Kidney epithelial cell (primary cell): ENCODE measurements at places on chromosomes 4 and X.

DNA sequence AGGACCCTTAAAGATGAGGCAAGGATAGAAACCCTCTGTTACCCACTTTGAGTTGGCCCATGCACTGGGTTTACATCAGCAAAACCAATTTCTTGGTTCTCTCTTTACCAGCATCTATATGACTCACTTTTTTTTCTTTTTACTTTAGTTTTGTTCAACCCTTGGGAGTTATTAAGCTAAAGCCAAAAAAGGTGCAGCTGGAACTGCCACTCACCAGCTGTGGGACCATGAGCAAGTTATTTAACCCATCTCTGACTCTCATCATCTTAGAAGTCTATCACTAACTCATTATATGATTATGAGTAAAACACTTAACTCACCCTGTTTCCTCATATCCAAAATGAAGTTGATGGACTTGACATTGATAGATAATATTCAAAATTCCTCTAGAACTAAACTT, 53.4 kb downstream of the GABRB1 start:
- no peak for DNase-seq

GRCh38 chr4:182764642-182765041, 152.5 kb downstream of the DCTD start:
- DNase-seq: no peak

- DNase-seq: no peak
Observed at GRCh38 chr4:121785479-121785878, 15.6 kb upstream of the EXOSC9 start.

GRCh38 chrX:73668779-73669178, 105.8 kb downstream of the CHIC1 start:
- DNase-seq: no peak

DNA sequence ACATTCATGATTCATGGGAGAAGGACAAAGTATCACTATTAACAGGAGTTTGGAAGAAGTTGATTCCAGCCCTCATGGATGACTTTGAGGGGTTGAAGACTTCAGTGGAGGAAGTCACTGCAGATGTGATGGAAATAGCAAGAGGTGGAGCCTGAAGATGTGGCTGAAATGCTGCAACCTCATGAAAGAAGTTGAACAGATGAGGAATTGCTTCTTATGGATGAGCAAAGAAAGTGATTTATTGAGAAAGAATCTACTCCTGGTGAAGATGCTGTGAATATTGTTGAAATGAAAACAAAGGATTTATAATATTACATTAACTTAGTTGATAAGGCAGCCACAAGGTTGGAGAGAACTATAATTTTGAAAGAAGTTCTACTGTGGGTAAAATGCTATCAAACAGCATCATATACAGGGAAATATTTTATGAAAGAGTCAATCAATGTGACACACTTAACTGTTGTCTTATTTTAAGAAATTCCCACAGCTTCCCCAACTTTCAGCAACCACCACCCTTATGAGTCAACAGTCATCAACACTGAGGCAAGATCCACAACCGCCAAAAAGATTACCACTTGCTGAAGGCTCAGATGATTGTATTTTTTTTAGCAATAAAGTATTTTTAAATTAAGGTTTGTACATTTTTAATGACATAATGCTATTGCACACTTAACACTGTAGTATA, 302.6 kb downstream of the CBLL2 start:
- no peak for DNase-seq

DNA sequence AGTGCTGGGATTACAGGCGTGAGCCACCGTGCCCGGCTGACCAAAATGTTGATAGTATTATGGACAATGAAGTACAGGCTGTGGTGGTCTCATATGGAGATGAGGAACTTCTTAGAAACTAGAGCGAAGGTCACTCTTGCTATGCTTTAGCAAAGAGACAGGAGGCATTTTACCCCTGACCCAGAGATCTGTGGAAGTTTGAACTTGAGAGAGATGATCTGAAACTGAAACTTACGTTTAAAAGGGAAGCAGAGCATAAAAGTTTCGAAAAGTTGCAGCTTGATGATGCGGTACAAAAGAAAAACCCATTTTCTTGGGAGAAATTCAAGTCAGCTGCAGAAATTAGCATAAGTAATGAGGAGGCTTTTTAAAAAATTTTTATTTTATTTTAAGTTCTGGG, 8.5 kb upstream of the CTAG2 start:
- no peak for DNase-seq

DNA sequence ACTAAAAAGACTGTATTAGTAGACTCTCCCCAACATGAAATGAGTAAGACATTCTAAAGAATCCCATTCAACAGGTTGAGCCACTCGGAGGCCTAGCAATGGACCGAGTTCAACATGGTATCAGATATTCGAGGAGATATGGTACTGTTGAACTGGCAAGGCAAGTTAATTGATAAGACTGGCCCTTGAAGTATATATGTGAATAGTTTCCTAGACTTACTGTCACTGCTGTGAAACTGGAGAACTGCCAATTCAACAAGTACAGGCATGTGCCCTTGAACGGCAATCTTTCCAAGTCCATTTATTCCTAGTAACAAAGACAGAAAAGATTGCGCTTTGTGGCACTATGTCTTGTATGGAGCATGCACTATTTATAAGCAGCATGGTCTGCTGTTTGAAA, 24.4 kb downstream of the FAT1 start:
- no peak for DNase-seq

GRCh38 chr4:20319825-20320612, 68.3 kb downstream of the SLIT2 start:
- DNase-seq: no peak

DNA sequence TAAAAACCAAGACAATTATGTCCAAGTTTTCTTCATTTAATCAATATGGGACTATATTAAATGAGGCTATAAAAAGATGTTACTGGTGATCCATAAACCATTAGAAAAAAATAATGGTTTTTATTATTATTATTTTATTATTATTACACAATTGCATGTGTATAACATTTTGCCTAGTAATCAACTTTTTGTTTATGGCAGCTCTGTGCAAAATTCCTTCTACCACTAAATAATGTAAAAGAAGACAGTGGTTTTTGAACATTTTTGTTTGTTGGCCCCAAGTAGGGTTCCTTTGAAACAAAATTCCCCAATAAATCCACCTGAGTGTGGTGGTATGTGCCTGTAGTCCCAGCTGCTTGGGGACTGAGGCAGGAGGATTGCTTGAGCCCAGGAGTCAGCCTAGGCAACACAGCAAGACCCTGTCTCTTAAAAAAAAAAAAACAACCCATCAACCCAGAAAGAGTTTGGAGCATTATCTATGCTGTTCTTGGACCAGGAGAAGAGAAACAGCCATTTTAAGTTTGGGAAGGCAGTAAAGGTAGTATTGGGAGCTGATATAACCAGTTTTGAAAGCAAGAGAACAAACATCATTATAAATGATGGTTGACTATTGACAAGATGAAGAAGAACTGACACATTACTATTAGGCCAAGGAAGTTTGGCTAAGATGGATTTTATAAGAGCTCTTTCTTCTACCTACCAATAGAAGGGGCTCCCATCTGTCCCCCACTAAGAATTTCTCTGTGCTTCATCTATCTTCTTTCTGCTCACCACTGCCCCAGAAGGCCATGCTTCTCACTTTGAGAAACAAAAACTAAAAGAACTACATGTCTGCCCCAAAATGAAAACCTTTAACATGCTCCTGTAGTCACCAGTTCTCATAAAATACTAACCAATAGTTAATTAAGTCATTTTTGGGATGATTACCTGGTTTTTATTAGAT, 2.2 kb downstream of the TMEM156 start:
- no peak for DNase-seq

GRCh38 chrX:113594123-113594841, 753.7 kb upstream of the AMOT start:
- DNase-seq: no peak

DNA sequence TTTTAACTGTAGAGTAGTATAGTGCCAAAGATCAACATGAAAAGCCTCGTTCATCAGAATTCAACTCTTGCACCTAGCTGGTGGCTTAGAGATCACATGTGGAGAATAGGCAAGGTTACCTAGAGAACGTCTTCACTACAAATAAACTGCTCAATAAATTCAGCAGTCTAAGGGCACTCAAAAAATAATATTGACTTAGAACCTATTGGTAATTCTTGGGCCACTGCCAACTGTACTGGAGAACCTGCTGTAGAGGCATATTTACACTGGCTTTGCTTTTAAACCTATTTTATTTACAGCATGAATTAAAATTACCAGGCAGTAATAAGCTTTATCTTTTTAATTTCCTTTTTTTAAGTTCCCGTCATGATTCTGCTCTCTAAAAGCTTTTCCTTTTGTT, 343.7 kb downstream of the PDHA2 start:
- DNase-seq: no peak

- no peak for DNase-seq
Observed at GRCh38 chr4:182142176-182143085, 100.8 kb upstream of the TENM3 start.

DNA sequence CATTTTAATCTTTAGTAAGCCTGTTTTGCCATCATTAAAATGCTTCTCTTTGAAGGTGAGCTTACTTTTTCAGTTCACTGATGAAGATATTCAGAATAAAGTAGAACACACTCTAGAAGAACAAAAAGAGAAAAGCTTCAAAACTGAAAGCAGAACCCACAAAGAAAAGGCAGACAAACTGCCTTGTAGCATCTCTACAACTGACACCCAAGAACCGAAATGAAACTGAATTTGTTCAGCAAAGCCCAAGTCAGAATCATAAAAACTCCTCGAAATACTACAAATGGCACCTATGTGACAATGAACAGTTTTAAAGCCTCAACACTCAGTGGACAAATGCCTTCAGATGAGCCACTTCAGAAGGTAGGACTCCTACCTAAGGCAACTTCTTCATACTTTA, 83.6 kb downstream of the MAML3 start:
- no peak for DNase-seq

GRCh38 chr4:38119668-38120385, 159.6 kb downstream of the PTTG2 start:
- DNase-seq: peak; percentile 84

- no peak for DNase-seq
Observed at GRCh38 chr4:127138586-127138985, 494.2 kb upstream of the INTU start.

DNA sequence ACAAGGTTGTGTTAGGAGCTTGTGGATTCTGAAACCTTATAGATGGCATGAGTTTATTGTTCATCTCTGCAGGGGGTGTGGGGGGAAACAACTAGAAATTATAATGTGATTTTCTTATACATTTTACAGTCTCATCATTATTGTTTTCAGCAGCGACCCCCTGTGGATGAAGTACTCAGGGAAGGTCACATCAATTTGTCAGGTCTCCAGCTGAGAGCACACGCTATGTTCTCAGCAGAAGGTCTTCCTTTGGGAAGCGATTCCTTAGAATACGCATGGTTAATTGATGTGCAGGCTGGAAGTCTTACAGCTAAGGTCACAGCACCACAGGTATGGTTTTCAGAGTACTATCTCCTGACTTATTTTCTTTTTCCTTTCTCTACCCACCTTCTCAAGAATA, 72.2 kb downstream of the BLTP1 start:
- no peak for DNase-seq

GRCh38 chr4:65670331-65671031, at the start of gene EPHA5:
Gene EPHA5, minus strand, starts transcription at chr4:65670489. Its CDS starts 747 bp downstream, at chr4:65669742.
- DNase-seq: peak; percentile 48

GRCh38 chr4:137656661-137657060, 124.4 kb upstream of the PCDH18 start:
- DNase-seq: no peak

DNA sequence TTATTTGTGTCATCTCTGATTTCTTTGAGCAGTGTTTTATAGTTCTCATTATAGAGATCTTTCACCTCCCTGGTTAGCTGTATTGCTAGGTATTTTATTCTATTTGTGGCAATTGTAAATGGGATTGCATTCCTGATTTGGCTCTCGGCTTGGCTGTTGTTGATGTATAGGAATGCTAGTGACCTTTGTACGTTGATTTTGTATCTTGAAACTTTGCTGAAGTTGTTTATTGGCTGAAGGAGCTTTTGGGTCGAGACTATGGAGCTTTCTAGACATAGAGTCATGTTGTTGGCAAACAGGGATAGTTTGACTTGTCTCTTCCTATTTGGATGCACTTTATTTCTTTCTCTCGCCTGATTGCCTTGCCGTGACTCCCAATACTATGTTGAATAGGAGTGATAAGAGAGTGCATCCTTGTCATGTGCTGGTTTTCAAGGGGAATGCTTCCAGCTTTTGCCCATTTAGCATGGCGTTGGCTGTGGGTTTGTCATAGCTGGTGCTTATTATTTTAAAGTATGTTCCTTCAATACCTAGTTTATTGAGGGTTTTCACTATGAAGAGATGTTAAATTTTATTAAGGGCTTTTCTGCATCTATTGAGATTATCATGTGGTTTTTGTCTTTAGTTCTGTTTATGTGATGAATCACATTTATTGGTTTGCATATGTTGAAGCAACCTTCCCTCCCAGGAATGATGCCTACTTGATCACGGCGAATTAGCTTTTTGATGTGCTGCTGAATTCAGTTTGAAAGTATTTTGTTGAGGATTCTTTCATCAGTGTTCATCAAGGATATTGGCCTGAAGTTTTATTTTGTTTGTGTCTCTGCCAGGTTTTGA, 72.7 kb upstream of the BOD1L1 start:
- no peak for DNase-seq

GRCh38 chr4:48252313-48252712, 17.3 kb downstream of the TEC start:
- DNase-seq: no peak

- DNase-seq: no peak
Observed at GRCh38 chr4:47530801-47531200, 45.7 kb downstream of the ATP10D start.

DNA sequence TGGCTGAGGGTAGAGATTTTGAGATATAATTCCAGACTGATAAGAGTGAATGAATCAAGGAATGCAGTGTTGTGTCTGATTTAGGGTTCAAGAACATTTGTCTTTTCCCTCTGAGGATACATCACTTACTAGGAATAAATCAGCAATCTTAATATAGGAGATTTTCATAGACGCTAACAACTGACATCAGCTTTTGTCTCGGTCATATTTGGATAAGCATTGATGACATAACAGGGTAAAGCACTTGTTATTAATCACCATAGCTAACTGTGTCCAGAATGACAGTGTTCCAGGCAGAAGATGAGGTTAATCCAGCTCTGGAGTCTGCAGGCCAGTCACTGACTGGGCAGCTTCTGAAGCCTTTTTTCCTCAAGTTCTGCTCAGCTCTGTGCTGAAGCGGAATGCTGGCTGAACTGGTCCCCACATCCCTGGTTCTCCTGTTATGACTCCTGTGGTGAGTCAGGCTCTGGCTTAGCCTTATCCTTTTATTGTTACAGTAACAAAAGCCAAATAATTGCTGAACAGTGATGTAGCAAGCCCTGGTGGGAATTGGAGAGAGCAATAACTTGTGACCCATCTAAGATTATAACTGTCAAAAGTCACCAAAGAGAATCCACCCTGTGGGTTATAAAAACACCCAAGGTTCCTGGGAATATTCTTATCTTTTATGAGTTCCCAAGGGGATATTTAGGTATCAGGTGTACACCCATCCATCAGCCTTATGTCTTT, 41.8 kb downstream of the FNIP2 start:
- peak; percentile 96 for DNase-seq

DNA sequence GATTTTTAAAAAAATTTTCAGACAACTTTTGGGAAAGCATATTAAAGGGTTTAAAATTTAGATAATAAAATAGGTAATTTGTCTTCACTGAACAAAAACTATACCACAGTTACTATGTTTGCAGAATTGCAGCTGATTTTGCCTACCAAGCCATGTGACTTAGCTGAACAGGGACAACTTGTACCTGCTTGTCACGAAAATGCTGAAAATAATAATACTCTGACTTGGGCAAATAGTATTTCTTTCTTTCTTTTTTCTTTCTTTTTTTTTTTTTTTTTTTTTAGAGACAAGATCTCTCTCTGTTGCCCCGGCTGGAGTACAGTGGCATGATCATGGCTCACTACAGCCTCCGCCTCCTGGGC, 225.2 kb upstream of the PPP1R2C start:
- no peak for DNase-seq
